ENCODE measurements at places on chromosomes 4 and X.

GRCh38 chrX:53265771-53266574 lies 15.4 kb downstream of the IQSEC2 start:
- H3K36me3 ChIP-seq, result no peaks in the 10 kb centered on the region
- no peaks in the 10 kb centered on the region for H3K4me1 ChIP-seq
- no peak overlapping the region for H3K27ac ChIP-seq
- H3K27me3 ChIP-seq, result no peaks in the 10 kb centered on the region
- no peak overlapping the region for H3K4me3 ChIP-seq

DNA sequence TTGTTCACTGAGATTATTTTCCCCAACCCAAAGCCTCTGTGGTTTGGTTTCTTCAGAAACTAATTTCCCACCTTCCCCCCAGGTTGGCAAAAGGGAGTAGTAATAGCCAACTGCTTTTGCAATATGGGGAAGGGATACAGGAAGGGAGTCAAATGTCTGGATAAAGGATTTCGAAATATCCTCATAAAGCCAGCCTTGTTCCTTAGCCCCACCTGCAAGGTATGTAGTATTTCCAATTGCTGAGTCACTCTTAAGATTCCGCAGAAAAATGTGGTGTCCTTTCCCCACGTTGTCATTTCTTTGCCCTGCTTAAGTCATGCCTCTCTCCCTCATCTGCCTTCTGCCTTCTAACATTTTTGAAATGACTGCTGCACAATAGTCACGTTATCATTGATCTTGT lies 138.8 kb upstream of the DCAF8L1 start:
- H3K36me3 ChIP-seq, result no peaks in the 10 kb centered on the region
- DNase-seq, result no peak
- no peak overlapping the region for H3K27ac ChIP-seq
- H3K27me3 ChIP-seq, result no peaks in the 10 kb centered on the region

- H3K36me3 ChIP-seq, result no peaks in the 10 kb centered on the region
- no peak overlapping the region for H3K27ac ChIP-seq
- no peaks in the 10 kb centered on the region for H3K4me1 ChIP-seq
- H3K4me3 ChIP-seq, result no peak overlapping the region
- DNase-seq, result no peak
Measured at GRCh38 chr4:174204164-174204831, 79.2 kb downstream of the FBXO8 start.

GRCh38 chr4:54254116-54254914 lies 25.2 kb downstream of the PDGFRA start:
- no peaks in the 10 kb centered on the region for H3K4me1 ChIP-seq
- H3K36me3 ChIP-seq, result no peaks in the 10 kb centered on the region

DNA sequence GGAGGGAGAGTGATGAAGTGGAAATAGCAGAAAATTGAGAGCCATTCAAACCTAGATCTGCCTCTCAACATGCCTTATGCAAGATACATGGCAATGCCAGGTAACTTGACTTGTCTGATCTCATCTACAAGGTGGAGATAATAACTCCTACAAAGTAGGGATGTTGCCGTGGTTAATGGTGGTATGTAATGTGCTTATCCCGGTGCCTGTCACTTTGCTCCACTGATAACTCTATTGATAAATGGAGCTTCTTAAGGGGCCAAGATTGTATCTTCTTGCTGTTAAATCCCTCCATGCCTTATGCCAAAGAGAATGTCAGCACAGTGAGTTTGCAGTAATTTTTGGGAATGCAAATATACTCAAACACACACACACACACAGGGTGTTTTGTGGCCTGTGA lies 355.8 kb downstream of the MAPK10 start:
- H3K27me3 ChIP-seq, result no peaks in the 10 kb centered on the region
- no peaks in the 10 kb centered on the region for H3K4me1 ChIP-seq
- DNase-seq, result no peak
- H3K27ac ChIP-seq, result no peak overlapping the region

- H3K36me3 ChIP-seq, result no peaks in the 10 kb centered on the region
- peaks cover 15% of the 10 kb centered on the region for H3K4me1 ChIP-seq
- no peak for DNase-seq
- no peaks in the 10 kb centered on the region for H3K27me3 ChIP-seq
Measured at GRCh38 chr4:4502694-4503311, 39.0 kb downstream of the STX18 start.

- no peaks in the 10 kb centered on the region for H3K27me3 ChIP-seq
- H3K4me3 ChIP-seq, result peak overlapping the region; percentile 94
- H3K36me3 ChIP-seq, result peaks cover 5% of the 10 kb centered on the region
- no peak for DNase-seq
- H3K4me1 ChIP-seq, result no peaks in the 10 kb centered on the region
Measured at GRCh38 chr4:56466910-56467283, 520 bp upstream of the SRP72 start.

DNA sequence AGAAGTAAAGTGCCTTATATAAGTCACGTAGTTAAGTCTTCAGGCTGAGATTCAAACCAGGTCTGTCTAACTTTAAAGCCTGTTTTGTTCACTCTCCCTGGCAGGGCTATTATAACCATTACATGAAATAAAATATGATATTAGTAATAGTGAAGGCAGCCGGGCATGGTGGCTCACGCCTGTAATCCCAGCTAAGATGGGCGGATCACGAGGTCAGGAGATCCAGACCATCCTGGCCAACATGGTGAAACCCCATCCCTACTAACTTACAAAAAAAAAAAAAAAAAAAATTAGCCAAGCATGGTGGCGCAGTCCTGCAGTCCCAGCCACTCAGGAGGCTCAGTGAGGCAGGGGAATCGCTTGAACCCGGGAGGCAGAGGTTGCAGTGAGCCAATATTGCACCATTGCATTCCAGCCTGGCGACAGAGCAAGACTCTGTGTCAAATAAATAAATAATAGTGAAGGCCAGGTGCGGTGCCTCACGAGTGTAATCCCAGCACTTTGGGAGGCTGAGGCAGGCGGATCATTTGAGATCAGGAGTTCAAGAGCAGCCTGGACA lies 22.1 kb upstream of the SOWAHD start:
- no peaks in the 10 kb centered on the region for H3K27me3 ChIP-seq
- DNase-seq, result no peak
- H3K27ac ChIP-seq, result no peak overlapping the region
- H3K4me3 ChIP-seq, result no peak overlapping the region
- H3K36me3 ChIP-seq, result no peaks in the 10 kb centered on the region

- H3K27me3 ChIP-seq, result no peaks in the 10 kb centered on the region
- H3K4me1 ChIP-seq, result no peaks in the 10 kb centered on the region
- no peaks in the 10 kb centered on the region for H3K36me3 ChIP-seq
- DNase-seq, result no peak
Measured at GRCh38 chrX:130857207-130857606, 45.8 kb downstream of the ENOX2 start.

DNA sequence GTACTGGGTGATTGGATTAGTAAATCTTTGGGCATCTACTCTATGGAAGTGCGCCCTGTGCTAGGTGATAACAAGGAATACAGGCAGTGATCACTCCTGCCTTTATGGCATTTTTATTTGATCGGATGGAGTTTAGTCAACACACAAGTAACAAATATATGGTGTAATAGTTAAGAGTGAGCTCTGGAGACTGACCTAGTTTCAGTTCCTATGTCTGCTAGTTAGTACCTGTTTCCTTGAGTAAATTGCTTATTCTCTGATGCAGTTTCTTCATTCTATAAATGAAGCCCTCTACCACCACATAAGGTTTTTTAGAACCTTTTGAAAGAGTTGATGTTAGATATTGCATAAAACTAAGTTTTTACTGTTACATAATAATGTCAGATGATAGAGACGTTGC lies 134.6 kb downstream of the KDM6A start:
- no peaks in the 10 kb centered on the region for H3K36me3 ChIP-seq
- no peak overlapping the region for H3K27ac ChIP-seq
- no peaks in the 10 kb centered on the region for H3K27me3 ChIP-seq
- H3K4me1 ChIP-seq, result no peaks in the 10 kb centered on the region

DNA sequence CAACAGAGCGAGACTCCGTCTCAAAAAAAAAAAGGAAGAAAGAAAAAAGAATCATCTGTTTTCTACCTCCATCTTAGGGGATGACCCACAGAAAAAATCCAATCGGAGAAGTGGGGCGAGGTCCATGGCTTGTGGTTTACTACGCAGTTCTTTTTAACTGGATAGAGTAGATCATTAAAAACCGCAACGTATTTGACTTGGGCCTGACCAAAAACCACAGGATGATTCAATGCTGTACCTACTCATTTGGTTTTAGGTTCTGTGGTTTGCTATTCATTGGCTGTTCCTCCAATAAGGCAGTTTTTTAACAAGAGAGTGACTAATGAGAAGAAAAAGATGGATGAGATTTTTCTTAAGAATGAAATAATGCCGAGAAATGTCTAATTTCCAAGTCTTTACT lies 83.7 kb downstream of the FREM3 start:
- no peaks in the 10 kb centered on the region for H3K4me1 ChIP-seq
- no peaks in the 10 kb centered on the region for H3K27me3 ChIP-seq

GRCh38 chr4:123278755-123279154 lies 117.8 kb upstream of the SPRY1 start:
- no peaks in the 10 kb centered on the region for H3K36me3 ChIP-seq
- no peak overlapping the region for H3K4me3 ChIP-seq
- no peaks in the 10 kb centered on the region for H3K4me1 ChIP-seq
- DNase-seq, result no peak
- H3K27me3 ChIP-seq, result no peaks in the 10 kb centered on the region

DNA sequence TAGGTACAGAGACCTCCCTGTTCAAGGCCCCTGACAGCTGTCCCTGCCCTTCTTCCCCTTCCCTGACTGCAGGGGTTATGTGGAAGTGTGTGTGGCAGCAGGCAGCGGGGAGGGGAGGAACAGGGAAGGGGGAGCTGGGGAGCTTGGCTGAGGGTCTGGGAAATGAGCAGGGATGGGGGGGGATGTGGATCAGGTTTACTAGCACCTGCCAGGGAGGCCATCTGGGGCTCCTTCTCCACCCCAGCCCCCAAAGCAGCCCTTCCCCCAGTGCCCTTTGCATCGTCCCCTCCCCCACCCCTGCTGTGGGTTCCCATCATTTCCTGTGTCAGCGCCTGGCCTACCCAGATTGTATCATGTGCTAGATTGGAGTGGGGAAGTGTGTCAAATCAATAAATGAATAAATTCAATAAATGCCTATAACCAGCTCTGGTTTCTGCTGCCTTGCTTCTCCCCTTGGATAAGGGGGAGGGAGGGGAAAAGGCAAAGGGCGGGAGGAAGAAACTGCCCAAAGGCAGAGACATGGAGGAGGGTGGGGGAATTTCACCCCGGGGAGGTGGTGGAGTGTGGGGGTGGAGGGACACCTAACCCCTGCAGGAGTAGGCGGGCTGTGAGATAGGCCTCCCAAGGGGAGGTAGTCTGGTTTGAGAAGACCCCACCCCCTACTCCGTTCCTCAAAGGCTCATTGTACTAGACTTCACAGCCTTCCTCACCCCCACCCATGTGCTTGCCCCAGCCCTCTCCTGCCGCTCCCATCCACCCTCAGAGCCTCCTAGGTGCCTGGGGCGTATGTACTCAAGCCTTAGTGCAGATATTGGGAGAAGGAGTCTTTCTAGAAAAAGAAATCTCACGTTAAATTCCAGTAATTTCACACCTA lies 3.2 kb downstream of the CXorf65 start:
- peak overlapping the region; percentile 8 for H3K27ac ChIP-seq
- H3K4me3 ChIP-seq, result no peak overlapping the region
- H3K36me3 ChIP-seq, result no peaks in the 10 kb centered on the region
- H3K27me3 ChIP-seq, result no peaks in the 10 kb centered on the region
- no peaks in the 10 kb centered on the region for H3K4me1 ChIP-seq
- no peak for DNase-seq

- no peak overlapping the region for H3K27ac ChIP-seq
- DNase-seq, result no peak
- no peaks in the 10 kb centered on the region for H3K27me3 ChIP-seq
- no peak overlapping the region for H3K4me3 ChIP-seq
Measured at GRCh38 chrX:110985470-110985869, 110.5 kb upstream of the PAK3 start.

DNA sequence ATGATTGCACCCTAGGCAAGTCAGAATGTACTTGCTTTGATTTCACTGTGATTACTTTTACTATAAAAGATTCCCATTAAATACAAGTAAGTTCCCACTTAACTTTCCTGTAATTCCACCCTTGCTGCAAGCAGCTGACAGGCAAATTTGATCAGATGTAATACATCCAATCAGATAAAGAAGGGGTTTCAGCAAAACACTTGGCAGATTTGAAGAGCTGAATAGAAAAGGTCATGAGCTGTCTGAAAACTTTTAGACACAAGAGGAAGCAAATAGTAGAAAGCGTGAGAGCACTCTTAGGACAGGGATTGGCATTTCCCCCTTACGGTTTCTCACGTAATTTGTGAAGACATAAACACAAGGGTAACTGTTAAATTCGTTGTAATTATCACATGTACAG lies 22.8 kb downstream of the HSD17B13 start:
- peak overlapping the region; percentile 30 for H3K27ac ChIP-seq
- no peaks in the 10 kb centered on the region for H3K36me3 ChIP-seq
- H3K4me3 ChIP-seq, result no peak overlapping the region
- no peaks in the 10 kb centered on the region for H3K27me3 ChIP-seq
- no peak for DNase-seq

DNA sequence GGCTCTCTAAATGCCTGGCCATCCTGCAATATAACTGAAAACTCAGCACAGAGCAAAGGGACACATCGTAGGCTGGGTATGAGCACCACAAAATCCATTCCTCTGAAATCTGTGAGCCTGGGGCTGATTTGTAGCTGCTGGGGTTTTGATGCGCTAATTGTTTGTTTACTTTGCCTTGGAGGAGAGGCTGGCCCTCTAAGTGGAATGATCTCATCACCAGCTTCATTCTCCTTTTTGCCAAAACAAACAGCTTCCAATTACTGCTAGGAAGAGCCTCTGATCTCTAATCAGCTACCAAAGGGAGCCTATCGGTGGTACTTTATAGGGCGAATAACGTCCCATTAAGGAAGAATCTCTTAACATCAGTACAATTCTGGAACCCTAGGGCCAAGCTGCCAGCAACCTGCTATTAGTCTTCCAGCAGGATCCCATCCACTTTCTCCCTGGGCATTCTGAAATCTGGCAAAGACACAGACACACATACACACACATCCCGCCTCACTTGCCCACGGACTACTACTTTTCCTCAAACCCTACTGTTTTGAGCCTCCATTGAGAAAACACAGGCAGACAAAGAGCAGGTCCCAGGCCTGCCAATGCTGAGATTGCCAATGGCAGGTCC lies 5.8 kb downstream of the ANOS1 start:
- H3K36me3 ChIP-seq, result no peaks in the 10 kb centered on the region
- no peak overlapping the region for H3K4me3 ChIP-seq
- no peak overlapping the region for H3K27ac ChIP-seq
- peaks cover 5% of the 10 kb centered on the region for H3K4me1 ChIP-seq

- DNase-seq, result no peak
- H3K4me1 ChIP-seq, result no peaks in the 10 kb centered on the region
- H3K4me3 ChIP-seq, result no peak overlapping the region
- H3K27me3 ChIP-seq, result no peaks in the 10 kb centered on the region
- no peaks in the 10 kb centered on the region for H3K36me3 ChIP-seq
- no peak overlapping the region for H3K27ac ChIP-seq
Measured at GRCh38 chr4:19844446-19844845, 407.3 kb upstream of the SLIT2 start.

DNA sequence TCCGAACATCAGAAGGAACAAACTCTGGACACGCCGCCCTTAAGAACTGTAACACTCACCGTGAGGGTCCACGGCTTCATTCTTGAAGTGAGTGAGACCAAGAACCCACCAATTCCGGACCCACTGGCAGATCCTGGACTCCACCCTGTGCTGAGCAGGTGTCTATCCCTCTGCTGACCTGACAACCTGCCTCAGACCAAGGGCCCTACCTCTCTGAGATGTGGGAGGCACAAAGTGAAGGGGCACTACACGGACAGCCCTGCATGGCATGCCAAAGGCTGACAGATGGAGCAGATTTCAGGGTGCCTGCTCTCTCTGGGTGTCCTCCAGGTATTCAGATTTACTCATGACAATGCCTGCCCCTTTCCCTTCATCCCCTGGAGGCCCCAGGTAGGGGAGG lies 14.0 kb upstream of the HSFX1 start:
- H3K4me3 ChIP-seq, result no peak overlapping the region
- DNase-seq, result no peak
- no peaks in the 10 kb centered on the region for H3K27me3 ChIP-seq
- no peaks in the 10 kb centered on the region for H3K4me1 ChIP-seq
- H3K36me3 ChIP-seq, result no peaks in the 10 kb centered on the region
